ENCODE measurements at places on chromosomes 6 and 20. TPM values are rescaled to one million over a fixed set of nuclear protein-coding genes. Genes with fewer than 3 reads are reported as not detected.

PPP1R16B gene
- 3.7 TPM for total RNA-seq

CAP2 gene
- total RNA-seq: 15.1 TPM

GSTA2 gene
- not detected for total RNA-seq

PHF20 gene
- total RNA-seq: 59.7 TPM

SLC22A23 gene
- 22.9 TPM for total RNA-seq

NKX2-2 gene
- total RNA-seq: not detected

- DNase-seq: no peak
- H3K36me3 ChIP-seq: no peaks in the 10 kb centered on the region
- peak overlapping the region; percentile 71 for H3K27ac ChIP-seq
These were observed 33.7 kb upstream of the ADGRF1 start for GRCh38 chr6:47075741-47076421.

DNA sequence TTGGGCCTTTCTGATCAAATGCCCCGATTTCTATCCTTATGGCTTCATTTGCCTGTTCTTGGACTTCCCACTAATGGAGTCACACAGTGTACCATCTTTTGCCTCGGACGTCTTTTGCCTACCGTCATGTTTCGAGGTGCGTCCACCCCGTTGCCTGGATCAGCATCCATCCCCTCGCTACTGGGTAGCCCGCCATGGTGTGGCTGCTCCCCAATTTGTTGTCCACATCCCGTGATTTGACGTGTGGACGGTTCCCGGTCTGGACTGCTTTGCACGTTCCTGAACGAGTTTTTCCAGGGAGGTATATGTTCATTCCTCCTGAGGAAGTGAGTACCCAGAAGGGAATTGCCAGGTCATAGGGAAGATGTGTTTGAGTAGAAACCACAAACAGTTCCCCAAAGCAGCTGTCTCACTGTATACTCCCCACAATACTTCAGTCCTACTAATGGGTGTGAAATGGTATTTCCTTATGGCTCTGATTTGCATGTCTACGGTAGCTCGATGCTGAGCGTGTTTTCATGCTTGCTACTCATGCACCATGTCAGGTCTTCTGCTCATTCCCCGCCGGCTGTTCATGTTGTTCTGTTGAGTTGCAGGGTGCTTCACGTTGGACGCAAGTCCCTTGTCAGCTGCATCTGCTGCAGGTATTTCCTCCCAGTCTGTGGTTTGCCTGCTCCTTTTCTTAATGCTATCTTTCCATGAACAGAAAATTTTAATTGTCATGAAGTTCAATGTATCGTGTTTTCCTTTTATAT lies 86.8 kb upstream of the AFDN start:
- DNase-seq: no peak
- no peaks in the 10 kb centered on the region for H3K4me1 ChIP-seq
- H3K4me3 ChIP-seq: no peak overlapping the region
- H3K36me3 ChIP-seq: no peaks in the 10 kb centered on the region

DNA sequence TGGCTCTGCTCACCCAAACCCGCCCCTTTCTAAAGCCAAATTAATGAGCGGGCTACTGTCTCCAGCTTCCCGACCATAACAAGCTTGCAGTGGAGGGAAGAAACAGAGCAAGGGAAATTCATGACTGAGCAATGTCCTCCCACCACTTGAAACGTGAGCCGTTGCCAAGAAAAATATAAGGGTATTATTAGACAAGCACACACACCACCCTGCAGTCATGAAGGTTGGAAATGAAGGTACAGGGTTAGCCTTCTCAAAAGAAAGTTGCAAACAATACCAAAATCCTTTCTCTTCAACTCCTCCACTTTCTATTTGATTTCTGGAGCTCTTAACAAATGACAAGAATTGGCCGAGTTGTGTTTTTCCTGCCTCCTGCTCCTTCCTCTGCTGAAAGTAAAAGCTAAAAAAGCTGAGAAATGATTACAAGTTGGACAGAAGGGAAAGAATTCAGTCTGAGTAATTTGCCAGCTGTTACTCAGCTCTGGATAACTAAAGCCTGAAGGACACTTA lies 151.1 kb upstream of the B3GAT2 start:
- no peak for DNase-seq
- H3K36me3 ChIP-seq: no peaks in the 10 kb centered on the region
- H3K27me3 ChIP-seq: no peaks in the 10 kb centered on the region
- H3K4me1 ChIP-seq: no peaks in the 10 kb centered on the region
- H3K27ac ChIP-seq: peak overlapping the region; percentile 46
- H3K4me3 ChIP-seq: peak overlapping the region; percentile 34

GRCh38 chr20:11796026-11796425 lies 121.7 kb upstream of the BTBD3 start:
- no peak for DNase-seq
- no peaks in the 10 kb centered on the region for H3K36me3 ChIP-seq
- H3K4me1 ChIP-seq: no peaks in the 10 kb centered on the region

- no peak for DNase-seq
- H3K27ac ChIP-seq: no peak overlapping the region
- no peaks in the 10 kb centered on the region for H3K4me1 ChIP-seq
- H3K4me3 ChIP-seq: no peak overlapping the region
These were observed 223.2 kb upstream of the TSHZ2 start for GRCh38 chr20:52748990-52749389.

GRCh38 chr20:60113024-60113724 lies 155.0 kb downstream of the CDH26 start:
- H3K27ac ChIP-seq: no peak overlapping the region
- no peak overlapping the region for H3K4me3 ChIP-seq
- no peaks in the 10 kb centered on the region for H3K36me3 ChIP-seq
- no peaks in the 10 kb centered on the region for H3K27me3 ChIP-seq
- no peaks in the 10 kb centered on the region for H3K4me1 ChIP-seq
- no peak for DNase-seq

DNA sequence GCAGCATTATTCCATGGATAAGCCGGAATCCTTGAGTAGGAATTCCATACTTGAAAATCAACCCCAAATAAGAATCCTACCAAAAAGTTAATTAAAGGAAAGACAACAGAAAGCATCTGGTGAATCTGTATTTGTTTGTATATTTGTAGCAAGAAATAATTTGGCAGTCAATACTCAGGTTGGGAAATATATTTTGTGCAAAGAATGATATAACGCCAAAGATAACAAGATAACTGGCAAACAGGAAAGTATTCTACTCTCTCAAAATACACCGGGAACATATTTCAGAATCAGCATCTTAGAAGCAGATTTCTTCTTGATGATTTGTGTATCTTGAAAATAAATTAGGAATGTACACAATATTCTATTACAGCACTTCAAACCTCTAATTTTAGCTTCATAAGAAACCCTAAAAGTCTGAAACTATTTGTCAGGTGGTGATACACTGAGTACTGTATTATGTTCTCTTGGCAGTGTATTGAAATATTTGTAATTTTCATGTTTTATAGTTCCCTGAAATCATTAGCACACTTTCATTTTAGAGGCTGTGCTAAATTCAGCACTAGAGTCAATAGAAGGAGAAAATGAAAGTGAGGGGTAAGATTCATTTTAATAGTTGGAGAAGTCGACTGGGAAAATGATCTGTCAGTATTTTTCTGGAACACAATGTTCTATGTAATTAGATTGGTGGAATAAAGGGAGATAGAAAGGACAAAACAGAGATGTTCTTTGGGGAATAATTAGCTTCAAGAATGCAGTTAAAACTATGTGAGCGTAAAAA lies 879.7 kb upstream of the GJE1 start:
- H3K36me3 ChIP-seq: no peaks in the 10 kb centered on the region
- no peaks in the 10 kb centered on the region for H3K27me3 ChIP-seq
- DNase-seq: no peak
- H3K4me3 ChIP-seq: no peak overlapping the region

- no peaks in the 10 kb centered on the region for H3K36me3 ChIP-seq
- no peaks in the 10 kb centered on the region for H3K27me3 ChIP-seq
- H3K4me1 ChIP-seq: no peaks in the 10 kb centered on the region
- H3K4me3 ChIP-seq: no peak overlapping the region
These were observed 190.1 kb upstream of the VGLL2 start for GRCh38 chr6:117075218-117075617.

DNA sequence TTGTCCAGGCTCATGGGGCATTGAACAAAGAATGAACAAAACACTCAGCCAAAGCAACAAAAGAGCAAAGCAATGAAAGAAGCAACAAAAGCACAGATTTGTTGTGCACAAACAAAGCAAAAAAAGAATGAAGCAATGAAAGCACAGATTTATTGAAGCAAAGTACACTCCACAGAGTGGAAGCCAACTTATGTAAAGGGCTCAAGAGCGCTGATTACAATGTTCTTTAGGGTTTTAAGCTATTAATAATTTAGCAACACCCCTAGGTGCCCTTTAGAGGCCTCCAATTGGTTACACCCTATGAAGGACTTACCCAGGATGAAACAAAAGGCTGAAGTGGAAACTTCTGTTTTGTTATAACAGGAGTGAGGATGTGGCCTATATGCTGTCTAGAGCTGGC lies 179.2 kb upstream of the PROKR2 start:
- no peak overlapping the region for H3K27ac ChIP-seq
- no peak for DNase-seq
- H3K36me3 ChIP-seq: no peaks in the 10 kb centered on the region
- no peaks in the 10 kb centered on the region for H3K4me1 ChIP-seq

DNA sequence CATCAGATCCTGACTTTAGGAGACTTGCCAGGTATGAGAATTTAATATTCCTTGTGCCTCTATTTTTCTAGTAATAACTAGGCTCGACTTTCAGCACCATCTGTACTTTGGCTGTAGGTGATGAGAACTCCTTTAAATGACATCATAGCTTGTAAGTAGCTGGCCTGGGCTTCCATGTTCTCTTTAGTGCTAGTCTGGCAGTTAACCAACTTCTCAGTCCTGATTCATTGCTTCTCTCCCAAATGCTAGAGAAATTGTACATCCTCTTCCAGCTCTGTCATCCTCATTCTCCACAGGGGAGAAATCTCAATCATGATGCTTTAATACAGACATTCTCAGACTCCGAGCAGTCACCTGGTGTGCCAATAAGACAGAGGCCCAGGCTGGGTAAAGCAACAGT lies 143.5 kb upstream of the MOCS1 start:
- peaks cover 6% of the 10 kb centered on the region for H3K27me3 ChIP-seq
- no peak for DNase-seq
- H3K4me1 ChIP-seq: no peaks in the 10 kb centered on the region
- no peak overlapping the region for H3K4me3 ChIP-seq
- H3K27ac ChIP-seq: no peak overlapping the region

GRCh38 chr6:73985891-73986290 lies 289.9 kb downstream of the CD109 start:
- H3K27me3 ChIP-seq: no peaks in the 10 kb centered on the region
- no peak overlapping the region for H3K27ac ChIP-seq
- no peak overlapping the region for H3K4me3 ChIP-seq

DNA sequence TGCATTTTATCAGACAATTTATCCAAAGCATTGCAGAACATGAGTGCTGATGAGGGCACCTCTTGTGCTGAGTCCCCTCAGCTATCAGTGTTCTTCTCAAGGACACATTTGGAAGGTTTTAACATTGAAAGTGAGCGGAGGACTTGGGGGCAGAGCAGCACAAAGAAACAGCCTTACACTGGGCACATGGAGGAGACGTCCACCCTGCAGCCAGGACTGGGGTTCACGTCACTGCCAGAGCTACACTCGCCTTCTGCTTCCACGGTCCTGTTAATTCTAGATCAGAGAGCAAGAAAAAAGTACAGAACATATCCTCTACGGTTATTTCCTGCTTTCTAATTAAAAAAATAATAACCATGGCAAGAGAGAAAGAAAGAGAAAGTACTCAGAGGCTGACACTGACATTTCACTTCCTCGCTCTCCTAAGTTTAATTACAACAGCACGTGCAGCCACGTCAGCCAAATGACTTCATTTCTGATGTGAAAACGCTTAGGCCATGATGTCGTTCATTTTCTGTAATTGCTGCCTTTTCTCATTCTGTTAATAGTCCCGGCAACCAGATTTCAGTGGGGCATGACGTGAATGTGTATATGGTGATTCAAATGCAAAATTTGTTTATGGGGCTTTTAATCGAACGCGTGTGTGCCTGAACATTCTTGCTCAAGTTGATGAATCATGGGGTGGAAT lies 5.1 kb downstream of the PRND start:
- no peaks in the 10 kb centered on the region for H3K4me1 ChIP-seq
- H3K4me3 ChIP-seq: peak overlapping the region; percentile 5
- no peaks in the 10 kb centered on the region for H3K27me3 ChIP-seq
- H3K27ac ChIP-seq: no peak overlapping the region

- H3K4me3 ChIP-seq: peak overlapping the region; percentile 47
- no peaks in the 10 kb centered on the region for H3K27me3 ChIP-seq
- H3K36me3 ChIP-seq: no peaks in the 10 kb centered on the region
- DNase-seq: peak; percentile 56
- peaks cover 8% of the 10 kb centered on the region for H3K4me1 ChIP-seq
These were observed 96.8 kb downstream of the PSMG4 start for GRCh38 chr6:3355358-3356055.

- H3K27me3 ChIP-seq: no peaks in the 10 kb centered on the region
- no peak for DNase-seq
- H3K4me1 ChIP-seq: no peaks in the 10 kb centered on the region
These were observed 19.7 kb upstream of the UST start for GRCh38 chr6:148727104-148727503.

DNA sequence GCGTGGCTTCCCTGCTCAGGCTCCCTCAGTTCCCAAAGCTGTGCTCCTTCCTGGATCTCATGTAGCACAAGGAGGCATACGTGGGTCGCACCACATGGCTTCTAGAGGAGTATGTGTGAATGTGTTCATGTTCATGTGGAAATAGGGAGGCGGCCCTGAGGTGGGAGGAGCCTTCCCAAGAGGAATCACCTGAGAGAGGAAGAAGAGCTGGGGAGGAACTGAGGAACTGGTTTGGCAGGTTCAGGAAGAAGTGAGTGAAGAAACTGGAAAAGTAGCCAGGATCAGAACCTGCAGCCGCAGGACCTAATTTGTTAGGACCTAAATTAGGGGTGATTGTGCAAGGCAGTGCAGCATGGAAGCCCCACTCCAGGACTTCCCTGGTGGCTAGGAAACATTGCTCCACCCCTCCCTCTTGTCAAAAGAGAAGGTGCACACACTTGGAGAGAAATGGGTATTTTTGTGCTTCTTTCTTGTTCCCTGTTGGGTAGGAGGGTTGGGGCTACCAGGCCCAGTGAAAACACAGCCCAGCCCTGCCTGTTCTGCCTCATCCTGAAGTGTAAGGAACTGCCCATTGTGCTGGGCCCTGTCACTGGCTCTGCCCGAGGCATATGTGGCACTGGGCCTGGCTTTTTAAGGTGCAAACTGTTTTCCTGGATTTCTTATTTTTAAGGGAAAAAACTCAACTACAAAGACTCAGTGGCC lies 20.7 kb downstream of the SYNJ2 start:
- DNase-seq: no peak
- H3K4me3 ChIP-seq: no peak overlapping the region
- H3K27ac ChIP-seq: peak overlapping the region; percentile 93

Data from breast epithelium (tissue), 4 donors.